ENCODE measurements at places on chromosomes 12 and 14. TPM values are rescaled to one million over a fixed set of nuclear protein-coding genes. Genes with fewer than 3 reads are reported as not detected.

The GYS2 gene
- 0.24 TPM for polyA plus RNA-seq

The HNF1A gene
- not detected for polyA plus RNA-seq

The RND1 gene
- polyA plus RNA-seq = 0.38 TPM

The CHPT1 gene
- polyA plus RNA-seq = 26.4 TPM

The GPR65 gene
- 0.39 TPM for polyA plus RNA-seq

The CCDC38 gene
- polyA plus RNA-seq = 0.62 TPM

The RD3L gene
- not detected for polyA plus RNA-seq

The PLEKHH1 gene
- 1.7 TPM for polyA plus RNA-seq

The SCN8A gene
- 0.27 TPM for polyA plus RNA-seq

The AP5M1 gene
- 34.1 TPM for polyA plus RNA-seq

The LIN7A gene
- polyA plus RNA-seq = 2.3 TPM

All from forelimb muscle (tissue), 1 donor.